ENCODE measurements at places on chromosomes 5 and 9. TPM values are rescaled to one million over a fixed set of nuclear protein-coding genes. Genes with fewer than 3 reads are reported as not detected.

DNA sequence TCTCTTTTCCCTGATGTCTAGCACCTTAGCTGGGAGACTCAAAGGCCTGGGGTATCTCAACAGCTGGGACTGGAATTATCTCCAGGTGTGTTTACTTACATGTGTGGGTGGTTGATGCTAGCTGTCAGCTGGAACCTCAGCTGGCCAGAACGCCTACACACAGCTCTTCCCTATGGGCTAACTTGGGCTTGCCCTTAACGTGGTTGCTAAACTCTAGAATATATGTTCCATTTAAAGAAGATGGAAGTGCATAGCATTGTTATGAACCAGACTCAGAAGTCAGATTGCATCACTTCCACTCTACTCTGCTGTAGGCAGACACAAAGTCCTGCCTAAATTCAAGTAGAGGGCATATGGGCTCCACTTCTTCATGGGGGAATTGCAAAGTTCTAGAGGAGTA lies 29.3 kb downstream of the SGCD start:
- DNase-seq, result no peak

- peak; percentile 52 for DNase-seq
These were observed 146.1 kb downstream of the MAST4 start for GRCh38 chr5:66742083-66742895.

GRCh38 chr5:148791334-148791667 lies 35.1 kb upstream of the ADRB2 start:
- peak; percentile 65 for DNase-seq

DNA sequence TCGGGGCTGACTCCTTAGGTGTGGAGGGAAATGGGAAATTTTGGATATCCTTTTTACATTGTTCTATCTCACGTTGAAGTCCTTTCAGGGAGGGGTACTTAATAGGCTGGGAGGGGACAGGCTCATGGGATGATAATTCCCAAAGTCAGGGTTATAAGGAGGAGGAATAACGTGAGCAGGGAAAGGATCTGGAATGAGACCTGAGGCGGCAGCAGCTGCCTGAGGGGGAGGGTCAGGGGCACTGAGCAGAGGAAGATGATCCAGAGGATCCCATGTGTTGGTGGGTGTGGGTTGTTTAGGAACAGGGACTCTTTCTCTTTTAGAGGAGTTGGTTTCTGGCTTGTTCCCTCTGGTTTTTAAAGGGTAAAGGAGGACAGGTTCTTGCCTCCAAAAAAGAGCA lies 18.7 kb downstream of the IFT74 start:
- no peak for DNase-seq

CLIC3 gene
- 0.52 TPM for total RNA-seq
